Kasumi-1 (cell line): ENCODE measurements at places on chromosomes 6 and 20.

DNA sequence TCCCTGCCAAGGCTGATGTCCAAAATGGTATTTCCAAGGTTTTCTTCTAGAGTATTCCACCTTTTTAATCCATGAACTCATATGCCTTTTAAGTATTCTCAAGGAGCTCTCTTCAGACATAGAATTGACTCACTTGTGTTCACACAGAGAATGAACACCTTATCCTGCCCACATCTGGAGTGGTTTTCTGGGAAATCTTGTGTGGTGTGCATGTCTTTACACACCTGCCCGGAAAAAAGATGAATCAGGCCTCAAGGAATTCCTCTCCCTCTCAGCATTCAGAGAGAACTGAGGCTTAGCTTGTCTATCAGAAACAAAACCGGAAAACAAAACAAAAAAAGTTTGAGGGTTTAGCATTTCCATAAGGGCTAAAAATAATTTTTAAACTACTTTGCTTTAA lies 148.8 kb downstream of the TFAP2A start:
- no peak for DNase-seq

GRCh38 chr6:1849691-1850090 lies 240.0 kb downstream of the FOXC1 start:
- peak; percentile 57 for DNase-seq

- DNase-seq = no peak
Observed at GRCh38 chr6:151796842-151797530, 10.5 kb upstream of the ESR1 start.

DNA sequence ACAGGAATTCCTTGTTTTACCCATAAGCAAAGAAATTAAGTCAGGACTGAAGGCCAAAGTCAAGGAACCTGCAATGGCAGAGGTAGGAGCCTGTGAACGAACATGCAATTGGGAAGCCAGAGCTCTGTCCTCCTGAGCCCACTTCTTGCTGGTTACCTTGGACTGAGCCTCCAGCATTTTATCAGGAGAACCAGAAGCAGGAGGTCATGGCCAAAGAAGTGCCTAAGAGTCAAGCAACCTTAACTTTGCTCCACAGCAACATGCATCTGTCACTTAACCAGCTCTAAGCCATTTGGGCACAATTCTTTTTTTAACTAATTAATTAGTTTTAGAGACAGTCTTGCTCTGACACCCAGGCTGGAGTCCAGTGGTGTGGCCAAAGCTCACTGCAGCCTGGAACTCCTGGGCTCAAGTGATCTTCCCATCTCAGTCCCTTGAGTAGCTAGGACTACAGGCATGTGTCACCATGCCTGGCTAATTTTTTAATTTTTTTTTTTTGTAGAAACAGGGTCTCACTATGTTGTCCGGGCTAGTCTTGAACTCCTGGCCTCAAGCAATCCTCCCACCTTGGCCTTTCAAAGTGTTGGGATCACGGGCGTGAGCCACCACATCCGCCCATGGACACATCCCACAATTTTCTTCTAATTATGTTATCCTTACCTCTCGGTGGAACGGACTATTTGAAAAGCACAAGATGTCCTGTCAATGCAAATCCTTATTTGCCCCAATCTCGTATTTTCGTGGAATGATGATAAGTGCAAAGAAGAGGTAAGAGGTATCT lies 334.2 kb downstream of the CD83 start:
- DNase-seq = no peak

DNA sequence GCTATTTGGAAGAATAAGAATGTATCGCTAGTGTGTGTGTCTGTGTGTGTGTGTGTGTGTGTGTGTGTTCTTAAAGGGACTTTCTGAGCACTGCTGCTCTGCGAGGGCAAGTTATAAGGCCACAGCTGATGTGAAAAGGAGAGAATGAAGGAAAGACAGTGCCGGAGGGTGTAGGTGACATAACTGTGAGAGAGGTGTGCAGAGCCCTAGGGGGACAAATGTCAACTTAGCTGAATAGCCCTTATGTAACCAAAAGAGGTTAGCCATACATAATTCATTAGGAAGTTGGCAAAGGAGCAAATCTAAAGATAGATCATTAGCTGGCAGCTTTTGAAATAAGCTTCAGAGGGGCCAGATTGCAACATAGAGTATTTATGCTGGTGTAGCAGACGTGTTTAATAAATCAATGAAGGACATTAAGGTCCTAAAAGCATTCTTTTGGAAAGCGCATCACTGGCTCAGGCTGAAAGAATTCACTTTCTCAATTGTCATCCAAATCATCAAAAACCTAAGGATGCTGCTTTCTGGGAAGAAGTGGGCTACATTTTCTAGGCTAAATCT lies 81.0 kb downstream of the NDUFAF5 start:
- DNase-seq = no peak

GRCh38 chr6:119444642-119445557 lies 95.3 kb upstream of the MAN1A1 start:
- no peak for DNase-seq

- DNase-seq = no peak
Observed at GRCh38 chr6:36753671-36754405, 56.2 kb downstream of the RAB44 start.

DNA sequence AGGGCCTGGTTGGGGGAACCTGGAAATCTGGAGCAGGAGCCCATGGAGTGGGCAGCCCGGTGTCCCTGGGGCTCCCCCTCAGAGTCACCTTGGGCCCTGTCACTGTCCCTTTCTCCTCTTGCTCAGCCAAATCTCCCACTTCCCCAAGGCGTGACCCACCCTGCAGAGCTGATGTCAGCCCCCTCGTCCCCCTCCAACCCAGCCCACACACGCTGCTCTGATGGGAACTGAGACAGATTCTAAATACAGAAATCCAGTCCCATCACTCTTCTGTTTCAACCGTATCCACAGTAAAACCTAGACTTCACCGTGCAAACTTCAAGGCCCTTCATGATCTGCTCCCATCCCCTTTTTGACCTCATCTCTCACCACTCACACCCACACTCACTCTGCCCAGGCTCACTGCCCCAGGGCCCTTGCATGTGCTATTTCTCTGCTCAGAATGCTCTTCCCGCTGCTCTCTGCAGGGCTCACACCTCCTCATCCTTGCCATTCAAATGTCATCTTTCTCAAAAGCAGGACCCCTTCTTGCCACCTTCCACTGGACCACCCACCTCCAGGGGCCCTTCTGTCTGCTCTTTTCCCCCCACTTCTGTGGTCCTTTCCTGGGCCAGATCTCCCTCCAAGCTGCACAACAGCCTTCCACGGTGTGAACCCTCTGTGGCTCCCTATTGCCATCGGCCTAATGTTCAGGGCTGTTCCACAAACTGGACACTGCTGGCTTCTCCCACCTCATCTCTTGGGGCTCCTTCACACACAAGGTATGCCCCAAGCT lies 16.6 kb downstream of the TGM2 start:
- no peak for DNase-seq

DNA sequence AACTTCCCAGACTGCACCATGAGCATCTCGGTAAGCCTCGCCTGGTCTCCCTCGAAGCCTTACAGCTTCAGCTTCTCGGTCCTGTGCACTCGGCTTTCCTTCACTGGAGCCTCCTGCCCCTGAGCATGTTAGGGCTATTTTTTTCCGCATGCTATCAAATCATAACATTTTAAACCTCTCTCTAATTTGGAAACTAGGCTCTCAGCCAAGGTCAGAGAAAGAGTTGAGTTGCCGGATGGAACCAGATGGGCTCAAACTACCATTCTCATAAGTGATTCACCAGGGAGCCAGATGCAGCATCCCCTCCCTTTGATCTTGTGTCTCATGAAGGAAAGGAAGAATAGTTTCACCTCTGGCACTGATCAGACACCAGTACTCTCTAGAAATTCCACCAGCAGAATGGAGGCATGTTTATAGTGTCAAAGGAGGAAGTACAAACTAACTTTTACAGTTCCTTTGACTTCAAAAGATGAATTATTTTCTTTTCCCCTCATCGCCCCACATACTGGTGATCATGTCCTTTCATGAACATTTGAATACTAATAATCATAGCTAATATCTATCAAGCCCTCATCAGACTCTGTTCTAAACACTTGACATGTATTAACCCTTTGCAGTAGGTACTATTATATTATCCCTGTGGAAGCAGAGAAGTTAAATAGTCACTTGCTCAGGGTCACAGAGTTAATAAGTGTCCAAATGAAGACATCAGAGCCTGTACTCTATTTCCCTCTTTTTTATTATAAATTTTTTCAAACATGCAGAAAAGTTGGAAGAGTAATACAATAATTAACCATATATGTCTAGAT lies 46.7 kb downstream of the MAP1LC3A start:
- no peak for DNase-seq

DNA sequence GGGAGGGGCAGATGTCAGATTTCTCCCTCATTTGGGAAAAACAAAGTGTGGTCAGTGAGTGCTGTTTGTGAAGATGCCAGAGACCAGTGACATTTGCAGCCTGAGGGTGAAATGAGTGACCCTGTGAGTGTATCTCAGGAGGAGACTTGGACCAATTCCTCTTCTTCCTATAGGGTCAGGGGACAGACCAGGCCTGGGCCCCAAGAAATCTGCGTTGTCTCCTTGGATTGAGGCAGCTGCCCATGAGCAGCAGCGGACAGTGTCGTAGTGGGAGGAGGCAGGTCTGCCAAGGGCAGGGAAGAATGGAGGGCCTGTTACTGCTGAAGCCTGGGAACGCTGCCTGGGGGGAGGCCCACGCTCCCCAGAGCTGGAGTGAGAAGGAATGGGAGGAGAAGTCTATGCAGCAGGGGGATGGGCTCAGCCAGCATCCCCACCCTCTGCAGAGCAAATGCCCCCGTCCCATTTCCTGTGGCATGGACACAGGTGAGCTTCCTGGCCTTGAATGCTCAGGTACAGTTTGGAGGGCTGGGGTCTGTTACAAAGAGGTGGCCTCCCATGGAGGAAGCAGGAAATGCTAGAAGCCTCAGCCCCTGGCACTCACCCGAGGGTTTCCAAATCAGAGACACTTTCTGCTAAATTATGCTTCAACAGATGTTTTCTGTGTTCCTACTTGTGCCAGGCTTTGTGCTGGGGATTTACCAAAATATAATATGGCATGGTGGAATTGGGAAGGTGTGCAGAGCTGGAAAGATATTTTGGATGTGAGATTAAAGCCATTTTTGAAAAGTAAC lies 29.8 kb downstream of the DAAM2 start:
- DNase-seq = no peak

GRCh38 chr6:131948692-131949619 lies 2.2 kb downstream of the CCN2 start:
- no peak for DNase-seq

DNA sequence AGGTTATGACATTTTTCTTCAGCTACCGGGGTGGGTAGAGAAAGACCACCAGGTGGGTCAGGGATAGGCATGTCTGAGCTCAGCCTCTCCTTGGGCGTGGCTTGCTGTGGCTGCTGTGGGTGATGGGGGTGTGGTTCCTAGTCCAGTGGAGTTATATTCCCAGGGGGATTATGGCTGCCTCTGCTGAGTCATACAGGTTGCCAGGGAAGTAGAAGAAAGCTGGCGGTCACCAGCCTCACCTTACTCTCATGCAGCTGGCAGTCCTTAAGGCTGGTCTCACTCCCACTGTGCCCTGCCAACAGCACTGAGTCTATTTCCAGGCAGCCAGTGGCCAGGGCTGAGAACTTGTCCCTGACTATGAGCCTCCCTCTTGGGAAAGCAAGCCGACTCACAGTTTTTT lies 130.0 kb downstream of the SCP2D1 start:
- no peak for DNase-seq

DNA sequence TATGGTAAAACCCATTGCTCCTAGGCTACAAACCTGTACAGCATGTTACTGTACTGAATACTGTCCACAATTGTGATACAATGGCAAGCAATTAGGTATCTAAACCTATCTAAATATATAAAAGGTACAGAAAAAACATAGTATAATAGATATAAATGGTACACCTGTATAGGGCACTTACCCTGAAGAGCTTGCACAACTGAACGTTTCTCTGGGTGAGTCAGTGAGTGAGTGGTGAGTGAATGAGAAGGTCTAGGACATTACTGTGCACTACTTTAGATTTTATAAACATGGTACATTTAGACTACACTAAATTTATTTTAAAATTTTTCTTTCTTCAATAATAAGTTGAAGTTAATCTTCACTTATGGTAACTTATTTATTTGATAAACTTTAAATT lies 119.9 kb upstream of the CEP85L start:
- DNase-seq = no peak

- no peak for DNase-seq
Observed at GRCh38 chr6:14193524-14193923, 76.0 kb downstream of the CD83 start.

DNA sequence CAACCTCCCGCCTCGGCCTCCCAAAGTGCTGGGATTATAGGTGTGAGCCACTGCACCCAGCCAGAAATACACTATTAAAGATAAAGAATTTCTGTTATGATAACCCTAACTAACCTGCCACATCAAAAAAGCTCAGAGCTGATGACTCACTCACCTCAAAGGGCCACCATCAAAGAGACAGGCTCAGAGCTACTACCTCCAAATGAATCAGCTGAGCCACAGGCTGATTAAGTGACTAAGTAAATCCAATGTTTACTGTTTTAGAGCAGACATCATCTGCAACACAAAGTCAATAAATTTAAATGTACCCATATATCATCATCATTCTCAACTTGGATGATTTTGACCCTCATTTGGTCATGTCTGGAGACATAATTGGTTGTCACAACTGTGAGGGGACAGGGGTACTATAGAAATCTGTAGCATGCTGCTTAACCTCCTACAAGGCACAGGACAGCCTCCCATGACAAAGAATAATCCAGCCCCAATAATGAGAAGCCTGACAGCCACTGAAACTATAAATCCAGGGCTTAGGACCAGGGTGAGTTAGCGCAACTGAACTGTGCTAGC lies 106.5 kb downstream of the ATP9A start:
- no peak for DNase-seq

DNA sequence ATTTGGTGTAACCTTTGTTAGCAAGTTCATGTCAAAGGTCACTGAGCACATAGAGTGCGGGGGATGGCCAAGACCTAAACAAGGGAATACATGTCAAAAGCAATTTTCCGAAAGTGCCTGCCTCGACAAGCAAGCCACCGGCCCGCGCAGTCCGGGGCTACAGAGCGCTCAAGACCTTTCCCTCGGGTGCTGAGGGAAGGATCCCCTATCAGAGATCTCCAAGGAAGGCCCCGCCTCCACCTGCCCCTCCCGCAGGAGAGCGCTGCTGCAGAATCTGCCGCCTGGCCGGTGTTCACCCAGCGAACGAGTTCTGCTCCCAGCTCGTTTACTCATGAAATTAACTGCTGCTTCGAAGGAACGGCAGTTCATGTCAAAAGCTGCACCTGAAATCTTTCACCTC lies 252.7 kb downstream of the BMP7 start:
- no peak for DNase-seq

DNA sequence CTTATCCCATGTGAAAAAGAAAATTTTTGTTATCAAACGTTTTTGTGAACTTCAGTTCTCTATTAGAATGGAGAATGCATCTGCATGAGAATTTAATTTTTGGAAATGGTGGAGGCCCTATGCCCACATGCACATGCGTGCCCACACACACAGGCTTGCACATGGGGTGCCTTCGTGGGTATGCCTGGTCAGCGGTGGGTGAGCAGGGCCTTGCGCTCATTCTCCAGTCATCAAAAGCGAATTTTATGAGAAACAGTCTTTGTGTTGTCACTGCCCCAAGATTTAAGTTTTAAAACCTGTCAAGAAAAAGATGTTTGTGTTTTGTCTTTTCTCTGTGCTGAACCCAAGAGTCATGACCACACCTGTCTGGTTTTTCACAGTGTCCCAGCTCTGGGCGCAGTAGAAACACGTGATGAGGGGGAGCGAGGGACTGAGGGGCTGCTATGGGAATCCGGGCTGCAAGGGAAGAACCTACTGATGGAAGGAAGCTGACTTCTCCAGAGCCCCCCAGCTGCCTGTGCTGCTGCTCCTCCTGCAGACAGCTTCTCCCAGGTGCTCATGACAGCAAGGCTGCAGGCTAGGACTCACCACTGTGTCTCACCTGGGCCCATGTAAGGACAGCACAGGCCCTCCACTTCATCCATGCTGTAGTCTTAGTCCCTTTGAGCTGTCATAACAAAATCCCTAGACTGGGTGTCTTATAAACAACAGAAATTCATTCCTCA lies 153.6 kb downstream of the SYCP2 start:
- DNase-seq = no peak
